ENCODE measurements at places on chromosomes 6 and 20.

DNA sequence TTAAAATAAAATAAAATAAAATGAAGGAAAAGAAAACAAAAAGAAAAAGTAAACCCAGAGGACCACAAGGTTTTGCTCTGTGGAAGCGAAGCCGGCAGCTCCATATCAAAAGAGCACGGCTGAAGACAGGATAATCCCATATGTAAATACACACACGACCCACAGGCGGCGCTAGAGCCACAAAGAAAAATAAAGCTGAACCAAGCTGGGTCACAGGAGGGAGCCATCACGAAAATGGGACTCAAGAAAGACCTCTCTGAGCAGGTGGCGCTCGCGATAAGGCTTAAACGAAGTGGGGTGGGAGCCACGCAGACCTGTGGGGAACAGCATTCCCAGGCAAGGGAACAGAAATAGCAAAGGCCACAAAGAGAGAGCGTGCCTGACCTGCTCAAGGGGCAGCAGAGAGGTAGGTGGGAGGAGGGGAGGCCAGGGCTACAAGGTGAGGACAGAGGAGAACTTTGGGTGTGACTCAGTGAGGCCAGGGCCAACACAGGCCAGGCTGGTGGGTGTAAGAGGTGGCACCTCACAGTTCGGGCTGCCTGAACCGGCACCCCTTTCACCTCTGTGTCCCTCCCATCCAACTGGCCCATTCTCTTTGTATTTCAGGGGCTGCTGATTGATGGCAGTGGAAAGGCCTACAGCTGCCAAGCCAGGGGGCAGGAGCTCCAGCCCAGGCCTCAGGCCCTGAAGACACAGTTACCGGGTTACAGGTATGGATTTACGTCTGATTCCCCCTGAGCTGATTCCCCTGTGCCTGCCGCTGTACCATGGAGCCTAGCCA, 26.0 kb downstream of the PTGIS start:
- no peak for DNase-seq

DNA sequence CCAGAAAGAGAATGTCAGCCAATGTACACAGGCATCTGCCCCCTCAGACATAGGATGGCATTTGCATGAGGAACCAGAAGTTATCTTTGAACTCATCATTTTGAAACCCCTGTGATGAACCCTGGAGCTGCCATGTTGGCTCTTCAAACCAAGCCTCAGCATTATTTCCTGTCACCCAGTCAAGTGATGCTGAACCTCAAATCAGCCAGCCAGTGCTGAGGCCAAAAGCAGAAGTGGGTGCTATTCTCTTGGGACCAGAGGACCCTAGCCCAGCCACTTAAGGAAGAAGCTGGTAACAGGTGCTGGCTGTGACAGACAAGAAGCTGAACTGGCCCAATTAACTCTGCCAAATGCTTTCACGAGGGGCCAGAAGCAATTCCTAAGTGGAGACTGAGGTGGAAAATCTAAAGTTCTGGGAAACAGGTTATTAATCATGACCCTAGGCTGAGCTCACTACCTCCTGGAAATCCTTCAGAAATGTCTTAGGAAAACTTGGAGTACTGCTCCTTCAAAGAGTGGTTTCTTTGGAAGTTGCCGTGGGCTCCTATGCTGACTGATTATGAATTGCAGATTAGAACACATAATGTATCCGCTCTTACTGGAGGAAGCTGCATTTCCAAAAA, 4.0 kb downstream of the PKIG start:
- no peak for DNase-seq

DNA sequence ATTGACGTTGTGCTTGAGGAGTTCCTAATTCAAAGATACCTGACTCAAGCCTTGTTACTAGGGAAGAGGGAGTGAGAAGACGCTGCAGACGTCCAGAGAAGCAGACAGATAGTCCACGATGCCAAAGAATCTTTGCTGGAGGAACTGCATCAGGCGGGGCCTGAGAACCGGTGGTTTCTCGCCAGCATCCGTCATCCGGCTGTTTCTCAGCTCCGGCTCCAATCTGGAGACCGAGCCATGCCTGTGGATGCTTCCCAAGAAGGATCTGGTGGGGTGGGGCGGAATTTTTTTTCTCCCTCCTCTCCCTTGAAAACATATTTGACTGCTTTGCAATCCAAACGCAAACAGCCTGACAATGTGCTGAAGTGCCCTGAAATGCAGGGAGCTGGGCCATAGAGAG, 125.8 kb upstream of the SRSF6 start:
- DNase-seq = no peak

DNA sequence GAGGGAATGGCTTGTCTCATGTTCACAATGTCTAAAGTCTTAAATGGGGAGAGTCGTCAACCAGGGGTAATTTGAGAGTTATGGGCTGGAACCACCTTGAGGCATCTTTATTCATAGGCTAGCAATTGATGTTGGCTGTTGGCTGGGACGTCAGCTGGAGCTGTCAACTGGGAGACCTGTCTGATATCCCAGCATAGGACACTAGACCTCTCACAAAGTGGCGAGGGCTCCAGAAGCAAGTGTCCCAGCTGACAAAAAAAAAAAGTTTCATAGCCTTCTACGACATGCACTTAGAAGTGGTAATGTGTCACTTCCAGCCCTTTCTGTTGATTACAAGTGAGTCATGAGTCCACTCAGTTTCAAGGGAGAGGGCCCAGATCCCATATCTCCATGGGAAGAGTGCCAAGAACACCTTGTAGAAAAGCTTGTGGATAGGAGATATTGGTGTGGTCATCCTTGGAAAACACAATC, 278.0 kb downstream of the ESR1 start:
- DNase-seq = no peak

DNA sequence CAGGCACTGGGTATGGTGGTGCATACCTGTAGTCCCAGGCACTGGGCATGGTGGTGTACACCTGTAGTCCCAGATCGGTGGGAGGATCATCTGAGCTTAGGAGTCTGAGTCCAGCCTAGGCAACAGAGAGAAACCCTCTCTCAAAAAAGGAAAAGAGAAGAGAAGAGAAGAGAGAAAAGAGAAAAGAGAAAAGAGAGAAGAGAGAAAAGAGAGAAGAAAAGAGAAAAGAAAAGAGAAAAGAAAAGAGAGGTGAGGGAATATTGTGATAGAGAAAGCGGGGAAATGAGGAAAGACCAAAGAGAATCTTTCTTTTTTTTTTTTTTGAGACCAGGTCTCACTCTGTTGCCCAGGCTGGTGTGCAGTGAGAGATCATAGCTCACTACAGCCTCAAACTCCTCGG, 108.7 kb downstream of the ARHGAP18 start:
- DNase-seq = no peak

- DNase-seq = no peak
These were observed 14.9 kb downstream of the TMEM170B start for GRCh38 chr6:11552442-11552841.

DNA sequence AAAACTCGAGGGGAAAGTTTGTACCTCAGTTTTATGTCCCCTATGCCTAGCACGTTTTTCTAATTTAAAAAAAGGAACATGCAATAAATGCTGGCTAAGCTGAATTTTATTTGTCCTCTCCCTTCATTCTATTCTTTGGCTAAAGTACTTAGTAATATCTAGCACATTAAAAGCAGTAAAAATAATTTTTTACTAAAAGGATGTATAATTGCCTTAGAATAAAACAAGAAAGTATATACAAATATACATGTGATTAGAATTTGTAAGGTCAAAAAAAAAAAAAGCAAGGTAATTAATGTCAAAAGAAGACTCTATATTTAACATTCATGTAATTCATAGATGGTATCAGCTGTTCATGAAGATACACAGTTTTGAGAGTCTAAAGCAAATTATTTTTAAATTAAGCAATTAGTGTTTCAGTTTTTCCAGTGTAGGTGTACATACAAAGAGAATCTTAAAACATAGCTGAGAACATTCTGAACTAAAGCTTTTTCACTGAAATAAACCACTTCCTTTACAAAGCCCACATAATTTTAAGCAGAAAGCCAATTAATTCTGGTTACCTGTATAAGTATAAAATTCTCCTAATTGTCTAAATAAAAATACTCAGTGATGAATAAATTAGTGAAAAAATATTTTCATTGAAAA, 32.4 kb downstream of the HBS1L start:
- DNase-seq = no peak

GRCh38 chr6:52524918-52525317, 51.9 kb downstream of the TRAM2 start:
- DNase-seq = no peak

- DNase-seq = no peak
These were observed 138.6 kb downstream of the THEMIS start for GRCh38 chr6:127762284-127762683.

- no peak for DNase-seq
These were observed 5.1 kb downstream of the SOX4 start for GRCh38 chr6:21598674-21599023.

- DNase-seq = no peak
These were observed 106.7 kb downstream of the MAP3K5 start for GRCh38 chr6:136685540-136686108.

Data from brain pericyte (primary cell).